ENCODE measurements at places on chromosomes 4 and X.
A peak's percentile ranks its signal among the peaks of the same experiment; 100 is the strongest.

GRCh38 chrX:19578956-19579355 lies 63.6 kb upstream of the MAP3K15 start:
- no peak for DNase-seq

DNA sequence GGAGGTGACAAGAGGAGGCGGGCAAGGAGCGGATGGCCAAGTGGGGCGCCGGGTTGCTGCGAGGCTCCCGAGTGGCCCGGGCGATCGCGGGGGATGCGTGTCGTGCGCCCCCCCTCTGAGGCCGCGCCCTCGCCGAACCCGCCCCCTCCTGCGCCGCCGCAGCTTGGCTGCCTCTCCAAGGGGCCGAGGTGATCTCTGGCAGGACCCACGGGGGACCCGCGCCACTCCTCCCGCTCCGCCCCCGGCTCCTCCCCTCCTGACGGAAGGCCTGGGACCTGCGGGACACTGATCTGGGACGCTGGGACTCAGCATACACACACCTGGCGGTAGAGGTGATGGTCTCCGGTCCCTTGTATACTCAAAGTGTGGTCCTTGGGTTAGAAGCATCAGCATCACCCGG lies 21.9 kb upstream of the FAM47C start:
- DNase-seq = no peak

GRCh38 chr4:157231525-157231924 lies 11.0 kb downstream of the GRIA2 start:
- no peak for DNase-seq

- no peak for DNase-seq
Observed at GRCh38 chrX:96729053-96729452, 44.4 kb downstream of the DIAPH2 start.

DNA sequence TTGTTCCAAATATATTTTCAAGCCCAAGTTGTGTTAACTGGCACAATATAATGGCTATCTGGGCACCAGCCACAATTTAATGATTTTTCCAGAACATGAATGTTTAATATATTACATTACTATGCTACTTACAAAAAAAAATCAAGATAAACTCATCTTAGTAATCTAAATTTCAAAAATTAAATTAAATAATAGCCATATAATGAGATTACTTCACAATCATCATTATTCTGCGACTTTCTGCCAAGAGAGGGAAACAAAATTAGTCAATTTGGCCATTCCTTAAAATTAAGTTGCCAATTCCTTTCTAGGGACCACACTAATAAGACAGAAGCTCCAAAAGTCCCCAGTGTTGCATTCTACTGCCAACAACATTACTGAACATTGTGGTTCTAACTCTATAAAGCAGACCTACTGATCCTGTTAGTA lies 7.5 kb downstream of the NEK1 start:
- no peak for DNase-seq

DNA sequence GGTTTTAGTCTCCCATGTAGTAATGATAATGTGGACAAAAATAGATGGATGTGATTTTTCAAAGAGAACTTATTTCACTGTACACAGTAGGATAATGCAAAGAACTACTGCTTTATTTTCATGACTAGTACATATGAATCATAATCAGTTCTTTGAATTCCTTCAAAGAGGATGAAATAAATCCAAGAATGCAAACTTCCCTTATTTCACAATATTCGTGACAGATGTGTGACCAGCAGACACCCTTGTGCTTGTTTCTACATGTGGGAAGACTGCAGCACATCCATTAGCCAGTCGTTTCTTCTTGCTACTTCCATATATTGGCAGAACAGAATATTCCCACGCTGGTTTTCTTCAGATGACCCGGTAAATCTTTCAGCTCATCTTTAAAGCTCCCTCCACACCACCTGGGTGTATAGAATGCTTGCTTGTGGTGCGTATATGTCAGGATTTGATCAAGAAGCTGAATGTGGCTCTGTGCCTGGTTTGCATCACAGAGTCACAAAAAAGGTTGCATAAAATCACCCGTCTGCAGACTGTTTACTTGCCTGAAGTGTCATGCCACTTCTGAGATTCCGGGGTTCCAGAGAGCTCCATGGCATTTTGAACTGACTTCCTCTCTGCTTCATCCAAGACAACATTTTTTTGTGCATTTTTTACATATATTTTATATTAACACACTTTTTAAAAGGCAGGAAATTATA lies 47.7 kb upstream of the FAT4 start:
- no peak for DNase-seq

- peak; percentile 78 for DNase-seq
Observed at GRCh38 chr4:165537028-165537648, 158.3 kb downstream of the CPE start.

GRCh38 chrX:153717445-153717844 lies 6.7 kb downstream of the BCAP31 start:
- DNase-seq = no peak

- DNase-seq = no peak
Observed at GRCh38 chr4:174224550-174224949, 58.9 kb downstream of the FBXO8 start.

DNA sequence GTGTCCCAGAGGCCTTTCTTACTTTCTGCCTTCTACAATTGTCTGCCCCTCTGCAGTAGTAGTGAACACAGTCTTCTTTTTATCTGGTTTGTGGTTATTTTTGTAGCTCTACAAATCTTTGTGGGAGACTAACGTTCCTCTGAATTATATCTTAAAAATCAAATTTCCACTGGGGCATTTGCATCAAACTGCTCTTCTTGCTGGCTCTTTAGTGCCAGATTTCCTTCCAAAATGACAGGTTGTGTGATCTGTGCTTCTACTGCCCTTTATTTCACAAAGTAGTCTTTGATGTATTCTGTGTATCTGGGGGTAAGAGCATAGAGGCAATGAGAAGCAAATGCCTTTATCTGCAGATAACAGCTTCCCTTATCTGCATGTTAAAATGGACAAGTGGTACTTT lies 34.5 kb downstream of the TSPAN7 start:
- DNase-seq = no peak

DNA sequence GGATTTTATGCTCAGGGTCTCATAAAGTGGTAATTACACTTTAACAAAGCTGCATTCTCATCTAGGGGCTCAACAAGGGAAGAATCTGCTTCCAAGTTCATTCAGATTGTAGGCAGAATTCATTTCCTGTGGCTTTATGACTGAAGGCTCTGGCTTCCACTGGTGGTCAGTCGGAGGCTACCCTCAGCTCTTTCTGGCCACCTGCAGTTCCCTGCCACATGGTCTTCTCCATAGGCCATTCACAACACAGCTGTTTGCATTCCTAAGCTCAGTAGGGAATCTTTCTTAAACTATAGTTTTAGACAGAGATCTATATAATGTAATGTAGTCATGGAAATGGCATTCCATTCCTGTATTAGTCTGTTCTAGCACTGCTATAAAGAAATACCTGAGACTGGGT lies 973.0 kb upstream of the SLIT2 start:
- no peak for DNase-seq

GRCh38 chr4:87042986-87043820 lies 108.4 kb downstream of the AFF1 start:
- no peak for DNase-seq

- DNase-seq = no peak
Observed at GRCh38 chr4:156298230-156298629, 344.6 kb upstream of the CTSO start.

- DNase-seq = no peak
Observed at GRCh38 chr4:139745111-139745639, 79.6 kb downstream of the MGST2 start.

Measured in G401 (cell line).